Activated CD8-positive, alpha-beta memory T cell treated with anti-CD3 and anti-CD28 coated beads for 48 hours (primary cell): ENCODE measurements at places on chromosomes 1 and 21.

- no peak for DNase-seq
These were observed 8.9 kb upstream of the NDUFS5 start for GRCh38 chr1:39017266-39017665.

GRCh38 chr1:39657402-39657801 is 14.5 kb downstream of the NT5C1A start:
- DNase-seq = no peak

DNA sequence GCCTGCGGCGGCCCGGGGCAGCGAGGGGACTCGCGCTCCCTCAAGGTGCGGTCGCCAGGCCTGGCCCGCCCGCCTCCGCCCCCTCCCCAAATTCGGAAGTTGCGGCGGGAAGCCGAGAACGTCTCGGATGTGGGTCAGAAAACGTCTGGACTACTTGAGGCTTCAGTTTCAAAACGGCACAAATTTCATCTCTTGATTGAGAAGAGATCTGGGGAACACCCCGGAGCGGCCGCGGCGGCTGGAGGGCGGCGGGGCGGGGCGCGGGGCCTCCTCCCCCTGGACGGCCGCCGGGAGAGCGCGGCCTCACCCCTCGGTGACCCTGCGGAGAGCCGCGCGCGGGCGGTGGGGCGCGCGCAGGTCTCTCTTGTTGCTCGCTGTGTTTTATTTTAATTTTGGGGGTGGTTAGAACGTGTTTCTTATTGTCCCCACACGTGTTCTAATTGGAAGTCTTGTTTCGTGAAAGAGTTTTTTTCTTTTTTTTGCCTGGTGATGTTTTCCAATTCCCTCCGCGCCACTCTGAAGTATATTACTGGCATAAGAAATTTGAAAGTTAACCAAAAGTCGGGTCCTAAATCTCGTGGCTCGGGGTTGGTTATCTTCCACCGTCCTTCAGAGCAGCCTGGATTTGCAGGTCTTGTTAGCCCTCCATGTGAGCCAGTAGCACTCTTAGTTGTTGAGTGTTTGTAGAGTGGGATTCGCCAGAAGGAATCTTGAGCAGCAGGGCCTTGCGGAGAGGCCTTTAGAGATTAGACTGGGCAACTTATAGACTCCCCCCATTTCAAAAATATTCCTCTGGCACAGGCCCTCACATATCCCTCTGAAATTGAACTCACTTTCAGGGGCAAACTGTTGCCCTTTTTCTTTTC is 749 bp downstream of the PCBP3 start:
- DNase-seq = no peak

DNA sequence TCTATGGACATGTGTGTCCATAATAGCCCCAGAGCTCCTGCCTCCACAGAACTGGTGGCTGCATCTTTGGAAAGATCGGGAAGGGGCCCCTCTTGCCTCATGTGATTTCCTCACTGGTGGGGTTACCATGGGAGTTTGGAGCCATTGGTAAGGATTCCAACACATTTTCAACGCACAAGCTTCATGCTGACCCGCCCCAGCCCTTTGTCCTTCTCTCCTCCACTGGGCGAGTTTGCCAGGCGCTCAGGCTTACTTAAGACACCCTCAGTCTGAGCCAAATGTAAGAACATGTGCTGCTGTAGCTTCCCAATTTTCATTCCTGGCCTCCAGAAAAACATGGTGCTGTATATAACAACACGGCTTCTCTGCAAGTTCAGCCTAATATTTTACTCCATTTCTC is 72.4 kb downstream of the ATP5PO start:
- no peak for DNase-seq
